Airway epithelial cell (primary cell): ENCODE measurements at places on chromosomes 7 and 10. TPM values are rescaled to one million over a fixed set of nuclear protein-coding genes. Genes with fewer than 3 reads are reported as not detected.

Gene LDB1
- total RNA-seq = 40.4 and 55.8 TPM in 2 replicates

Gene PKD2L1
- not detected in 2 replicates for total RNA-seq

Gene APBB1IP
- total RNA-seq = not detected in 2 replicates

Gene AKR1C8
- not detected in 2 replicates for total RNA-seq

Gene GBX1
- total RNA-seq = not detected in 2 replicates

Gene POLR2J3
- total RNA-seq = 3.4 and 10.8 TPM in 2 replicates

Gene IQUB
- total RNA-seq = 0.19 and 0.21 TPM in 2 replicates

Gene ITIH5
- total RNA-seq = not detected in 2 replicates

Gene CLEC5A
- total RNA-seq = not detected in 2 replicates

Gene LRMDA
- 1.3 TPM in 2 replicates for total RNA-seq

Gene PLA2G12B
- not detected in 2 replicates for total RNA-seq

Gene TCAF2
- total RNA-seq = 4.7 and 6.6 TPM in 2 replicates

Gene DDX50
- 28.4 and 33.2 TPM in 2 replicates for total RNA-seq

Gene PHYHIPL
- 0.07 TPM in 1 of 2 replicates, not detected in the other for total RNA-seq

Gene SYCE1
- not detected in 2 replicates for total RNA-seq

Gene PPP1R9A
- total RNA-seq = 0.19 and 0.42 TPM in 2 replicates

Gene PARD3
- total RNA-seq = 29.0 and 44.2 TPM in 2 replicates

Gene NCF1
- 2.1 and 2.7 TPM in 2 replicates for total RNA-seq

Gene HOXA4
- not detected in 2 replicates for total RNA-seq

Gene NME8
- total RNA-seq = 0.07 TPM in 1 of 2 replicates, not detected in the other

Gene CPN1
- total RNA-seq = not detected in 2 replicates

Gene IDI2
- not detected in 2 replicates for total RNA-seq

Gene CAMK2B
- 0.14 TPM in 1 of 2 replicates, not detected in the other for total RNA-seq

Gene ASZ1
- total RNA-seq = not detected in 2 replicates

Gene TRIM56
- total RNA-seq = 7.2 and 7.9 TPM in 2 replicates

Gene HOXA1
- 0.28 TPM in 1 of 2 replicates, not detected in the other for total RNA-seq

Gene PNLIPRP3
- 12.0 and 13.5 TPM in 2 replicates for total RNA-seq

Gene ATRNL1
- 0.23 and 0.35 TPM in 2 replicates for total RNA-seq

Gene GPER1
- 0.49 and 1.2 TPM in 2 replicates for total RNA-seq

Gene EMX2
- total RNA-seq = not detected in 2 replicates

Gene SFMBT2
- 0.05 and 0.14 TPM in 2 replicates for total RNA-seq

Gene PRKG1
- total RNA-seq = 0.28 and 0.78 TPM in 2 replicates

Gene HGF
- 0.23 and 0.49 TPM in 2 replicates for total RNA-seq

Gene PON1
- total RNA-seq = not detected in 2 replicates

Gene FEZF1
- total RNA-seq = not detected in 2 replicates
